ENCODE measurements at places on chromosomes 2 and 18.

DNA sequence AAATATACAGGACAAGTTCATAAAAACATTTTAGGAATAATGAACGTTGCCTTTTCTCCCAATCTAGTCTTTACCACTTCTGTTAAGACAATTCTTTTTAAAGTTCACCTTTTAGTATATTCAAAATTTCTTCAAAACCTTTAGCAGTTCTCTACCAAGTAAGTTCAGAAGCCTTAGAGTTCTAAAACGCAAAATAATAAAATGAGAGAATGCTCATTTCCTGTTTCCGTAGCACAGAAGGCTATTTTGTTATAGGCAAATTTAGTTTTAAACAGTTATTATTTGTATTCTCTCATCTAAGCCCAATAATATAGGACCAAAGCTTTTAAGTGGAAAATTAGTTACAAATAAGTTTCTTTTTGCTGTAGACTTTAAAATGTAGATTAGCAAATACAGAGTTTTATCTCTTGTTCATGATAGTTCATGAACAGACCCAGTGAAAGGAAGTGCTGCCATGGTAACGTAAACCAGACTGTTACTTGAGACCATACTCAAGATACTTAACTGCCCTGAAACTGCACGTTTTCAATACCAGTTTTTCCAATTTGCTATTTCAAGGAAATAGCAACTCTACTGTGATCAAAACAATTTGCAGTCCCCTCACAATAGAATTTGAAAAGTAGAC lies 173.1 kb upstream of the STON1 start:
- DNase-seq = no peak

- DNase-seq = no peak
Observed at GRCh38 chr2:9135822-9136558, 70.6 kb upstream of the ASAP2 start.

DNA sequence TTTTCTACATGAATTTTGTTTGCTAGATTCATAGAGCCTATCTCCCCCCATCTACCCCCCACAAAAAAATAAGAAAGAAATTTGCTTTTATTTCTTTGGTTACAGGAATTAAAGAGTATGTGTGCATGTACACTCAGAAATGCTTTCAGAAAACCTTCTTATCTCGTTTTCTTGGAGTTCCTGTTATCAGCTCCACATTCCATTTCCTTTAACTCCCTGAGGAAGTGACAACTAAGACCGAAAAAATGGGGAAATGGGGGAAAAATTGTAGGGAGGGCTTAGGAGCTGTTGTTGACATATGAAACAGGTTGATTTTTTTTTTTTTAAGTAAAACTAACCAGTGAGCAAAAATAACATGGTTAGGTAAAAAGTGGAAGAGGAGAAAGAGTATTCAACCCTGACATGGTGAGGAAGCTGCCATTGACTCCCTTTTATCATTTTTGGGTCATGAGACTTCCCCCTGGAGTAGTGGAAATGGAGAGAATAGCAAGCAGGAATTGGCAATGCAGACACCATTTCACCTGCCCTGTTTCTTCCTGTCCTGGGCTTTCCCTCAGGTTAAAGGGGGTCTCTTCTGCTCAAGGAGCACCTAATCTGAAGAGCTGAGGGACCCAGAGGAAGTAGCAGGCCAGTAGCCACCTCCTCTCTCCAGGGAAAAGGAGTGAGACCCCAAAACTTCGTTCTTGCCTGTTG lies 93.5 kb downstream of the OSBPL6 start:
- DNase-seq = no peak

- no peak for DNase-seq
Observed at GRCh38 chr2:30772021-30772705, 35.1 kb downstream of the CAPN13 start.

DNA sequence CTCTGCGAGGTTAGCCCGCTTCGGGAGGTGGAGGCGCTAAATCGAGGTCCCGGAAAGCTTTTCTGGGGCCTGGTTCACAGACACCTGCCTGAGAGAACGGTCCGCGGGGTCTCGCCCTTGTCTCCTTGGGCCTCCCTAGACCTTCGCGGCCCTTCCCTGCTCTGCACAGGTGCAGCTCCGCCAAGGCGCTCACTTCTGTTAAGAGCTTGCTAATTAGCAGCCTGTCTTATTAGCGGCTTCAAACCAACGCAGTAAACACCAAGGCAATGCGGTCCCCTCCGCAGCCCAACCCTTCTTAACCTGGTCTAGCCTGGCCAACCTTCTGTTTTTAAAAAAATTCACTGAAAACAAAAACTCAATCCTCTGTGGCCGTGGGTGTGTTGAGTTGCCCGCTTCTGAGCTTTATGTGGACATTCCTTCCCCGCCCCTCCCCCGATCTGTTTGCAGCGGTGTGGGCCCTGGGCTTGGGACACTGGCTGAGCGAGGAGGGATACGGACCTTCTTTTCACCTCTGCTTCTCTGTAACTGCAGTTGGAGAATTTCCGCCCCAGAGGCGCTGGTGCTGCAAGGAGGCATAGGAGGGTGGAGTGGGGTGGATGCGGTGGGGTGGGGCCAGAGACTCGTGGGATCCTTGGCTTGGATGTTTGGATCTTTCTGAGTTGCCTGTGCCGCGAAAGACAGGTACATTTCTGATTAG lies 3.4 kb upstream of the HOXD4 start:
- no peak for DNase-seq

DNA sequence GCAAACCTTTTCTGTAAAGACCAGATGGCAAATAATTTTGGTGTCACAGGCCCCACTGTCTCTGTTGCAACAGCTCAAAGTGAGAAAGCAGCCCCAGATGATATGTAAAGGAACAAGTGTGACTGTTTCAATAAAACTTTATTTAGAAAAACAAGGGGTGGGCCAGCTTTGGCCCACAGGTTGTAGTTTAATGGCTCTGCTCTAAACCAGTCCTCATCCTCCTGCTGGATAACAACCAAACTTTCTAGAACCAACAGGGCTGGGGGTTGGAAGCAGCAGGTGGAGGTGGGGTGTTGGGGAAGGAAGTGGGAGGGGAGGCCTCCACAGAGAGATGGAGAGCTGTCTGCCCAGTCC lies 28.8 kb upstream of the INHBB start:
- no peak for DNase-seq

DNA sequence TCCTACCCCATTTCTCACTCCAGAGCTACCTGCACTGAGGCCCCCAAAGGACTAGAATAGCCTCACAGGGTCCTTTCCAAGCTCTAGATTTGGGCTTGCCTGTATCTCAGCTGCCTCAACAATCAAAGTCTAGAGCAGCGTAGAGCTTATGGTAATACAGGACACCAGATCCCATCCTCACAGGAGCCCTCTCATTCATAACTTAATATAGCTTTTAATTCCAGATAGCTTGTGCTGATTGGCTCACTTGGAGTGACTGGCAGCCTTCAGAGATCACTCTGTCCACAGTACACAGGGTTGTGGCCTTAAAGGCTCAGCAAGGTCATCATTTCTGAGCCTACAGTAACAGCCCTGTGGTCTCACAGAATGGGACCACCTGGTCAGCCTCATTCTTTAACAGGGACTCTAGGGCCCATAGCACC lies 51.4 kb downstream of the ZFP36L2 start:
- no peak for DNase-seq

- DNase-seq = no peak
Observed at GRCh38 chr18:76913583-76913982, 91.2 kb downstream of the ZNF236 start.

GRCh38 chr2:45938649-45939511 lies 287.4 kb downstream of the PRKCE start:
- no peak for DNase-seq

DNA sequence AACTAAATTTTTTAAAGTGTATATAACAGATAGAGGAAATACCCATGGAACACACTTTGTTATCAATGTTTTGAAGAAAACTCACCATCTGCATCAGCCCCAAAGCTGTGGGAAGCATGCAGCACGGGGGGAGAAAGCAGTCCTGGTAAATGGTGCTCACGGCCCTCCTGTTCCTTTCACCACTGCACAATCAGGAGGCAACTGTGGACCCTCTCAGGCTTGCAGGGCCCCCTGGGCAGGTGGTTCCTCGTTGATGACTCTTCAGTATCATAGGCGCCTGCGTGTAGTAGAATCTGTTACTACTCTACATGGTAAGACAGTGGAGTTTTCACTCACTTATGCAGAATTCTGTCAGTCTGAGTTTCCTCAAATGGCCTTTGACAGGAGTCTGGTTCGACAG lies 4.9 kb upstream of the CNDP1 start:
- no peak for DNase-seq

GRCh38 chr2:121260370-121261154 lies 24.4 kb downstream of the TFCP2L1 start:
- DNase-seq = no peak

GRCh38 chr2:199710551-199710950 lies 140.4 kb downstream of the FTCDNL1 start:
- no peak for DNase-seq

GRCh38 chr2:134648586-134648985 lies 70.2 kb downstream of the TMEM163 start:
- DNase-seq = no peak

DNA sequence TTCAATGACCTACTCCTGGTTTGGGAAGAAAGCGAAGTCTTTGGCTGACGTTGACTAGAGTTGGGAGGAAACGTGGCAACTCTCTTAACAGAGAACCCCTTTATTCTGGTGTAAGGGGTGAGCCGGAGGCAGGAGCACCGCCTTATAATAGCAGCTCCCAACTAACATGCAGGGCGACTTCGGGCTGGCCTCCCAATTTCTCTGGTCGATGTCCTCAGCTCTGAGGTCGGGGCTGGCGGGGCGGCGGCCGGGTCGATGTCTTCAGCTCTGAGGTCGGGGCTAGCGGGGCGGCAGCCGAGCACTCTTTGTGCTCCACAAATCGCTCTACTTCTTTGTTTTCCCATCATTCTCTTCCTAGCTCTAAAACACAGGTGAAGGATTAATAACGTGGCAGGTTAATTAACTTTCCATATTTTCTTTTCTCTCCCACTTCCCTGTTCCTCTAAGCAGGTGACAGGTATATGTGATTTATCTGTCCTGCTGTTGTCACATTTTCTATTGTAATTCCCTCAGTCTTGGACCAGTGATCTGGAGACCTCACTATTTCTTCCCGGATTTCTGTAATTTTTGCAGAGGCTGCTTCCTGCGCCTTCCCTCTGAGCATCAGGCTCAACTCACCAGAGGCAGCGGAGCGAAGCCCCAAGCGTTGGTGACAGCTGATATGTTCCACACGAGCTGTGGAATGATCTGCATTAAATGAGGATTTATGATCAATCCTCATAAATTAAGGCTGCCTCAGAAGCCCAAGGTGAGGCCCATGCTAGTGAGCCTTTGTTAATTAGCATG lies 64.3 kb downstream of the ACKR3 start:
- DNase-seq = no peak

GRCh38 chr2:190984595-190984994 lies 29.4 kb downstream of the STAT1 start:
- no peak for DNase-seq
